ENCODE measurements at places on chromosomes 13 and 19.

DNA sequence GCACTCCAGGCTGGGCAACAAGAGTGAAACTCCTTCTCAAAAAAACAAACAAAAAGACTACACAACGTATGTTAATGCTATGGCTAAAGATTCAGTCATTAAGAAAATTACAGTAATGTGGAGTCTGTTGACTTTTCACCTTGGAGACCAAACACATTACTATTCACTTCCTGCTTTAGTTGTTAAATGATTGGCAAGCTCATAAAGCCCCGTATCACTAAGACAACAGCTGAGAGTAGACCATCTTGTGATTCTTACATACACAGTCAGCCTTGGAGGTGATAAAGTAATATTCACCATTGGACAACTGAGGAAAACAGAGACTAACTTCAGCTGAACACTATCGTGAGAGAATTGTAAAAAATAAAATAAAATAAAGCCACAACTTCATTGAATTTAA lies 86.5 kb downstream of the KCTD12 start:
- DNase-seq, result no peak

DNA sequence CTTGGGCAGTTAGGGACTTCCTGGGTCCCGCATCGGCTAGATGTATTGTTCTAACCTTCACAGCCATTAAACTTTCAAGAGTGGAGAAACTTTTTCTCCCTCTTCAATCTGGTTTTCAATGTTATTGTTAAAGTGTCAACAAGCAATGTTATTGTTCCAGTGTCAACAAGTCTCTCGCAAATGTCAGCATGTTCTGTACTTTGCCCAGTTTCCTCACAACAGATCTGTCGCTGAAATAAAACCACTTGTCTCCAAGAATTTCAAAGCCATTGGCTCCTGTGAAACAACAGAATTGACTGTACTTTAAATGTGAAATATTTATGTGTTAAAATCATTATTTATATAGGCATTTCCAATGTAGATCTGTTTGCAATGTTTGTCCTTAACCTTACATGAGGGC lies 138.0 kb downstream of the ITGBL1 start:
- no peak for DNase-seq

DNA sequence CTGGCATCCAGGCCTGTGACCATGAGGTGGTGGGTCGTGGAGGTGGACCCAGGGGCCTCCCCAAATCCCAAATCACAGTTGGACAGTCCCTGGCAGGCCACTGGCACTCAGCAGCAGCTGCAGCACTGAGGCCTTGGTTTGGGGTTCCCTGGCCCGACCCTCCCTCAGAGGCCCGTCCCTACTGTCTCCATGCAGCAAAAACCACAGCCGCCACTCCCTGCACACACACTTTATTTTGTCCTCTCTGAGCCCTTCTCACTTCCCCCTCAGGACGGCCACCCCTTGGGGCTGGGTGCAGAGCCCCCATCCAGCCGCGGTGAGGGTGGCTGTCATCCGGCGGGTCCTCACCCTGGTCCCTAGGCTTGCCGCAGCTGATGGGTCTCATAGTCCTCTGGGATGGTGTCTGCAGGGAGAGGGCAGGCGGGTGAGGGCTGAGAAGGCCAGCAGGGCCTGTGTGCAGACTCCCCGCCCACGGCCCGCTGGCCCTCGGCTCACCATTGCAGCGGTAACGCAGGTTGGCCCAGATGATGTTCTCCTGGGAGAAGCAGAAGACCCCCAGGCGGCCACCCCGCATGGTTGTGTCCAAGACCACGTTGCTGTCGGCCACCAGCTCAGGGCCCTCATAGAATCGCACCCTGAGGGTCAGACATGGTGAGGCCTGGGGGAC lies 8.4 kb downstream of the COMP start:
- DNase-seq, result no peak

DNA sequence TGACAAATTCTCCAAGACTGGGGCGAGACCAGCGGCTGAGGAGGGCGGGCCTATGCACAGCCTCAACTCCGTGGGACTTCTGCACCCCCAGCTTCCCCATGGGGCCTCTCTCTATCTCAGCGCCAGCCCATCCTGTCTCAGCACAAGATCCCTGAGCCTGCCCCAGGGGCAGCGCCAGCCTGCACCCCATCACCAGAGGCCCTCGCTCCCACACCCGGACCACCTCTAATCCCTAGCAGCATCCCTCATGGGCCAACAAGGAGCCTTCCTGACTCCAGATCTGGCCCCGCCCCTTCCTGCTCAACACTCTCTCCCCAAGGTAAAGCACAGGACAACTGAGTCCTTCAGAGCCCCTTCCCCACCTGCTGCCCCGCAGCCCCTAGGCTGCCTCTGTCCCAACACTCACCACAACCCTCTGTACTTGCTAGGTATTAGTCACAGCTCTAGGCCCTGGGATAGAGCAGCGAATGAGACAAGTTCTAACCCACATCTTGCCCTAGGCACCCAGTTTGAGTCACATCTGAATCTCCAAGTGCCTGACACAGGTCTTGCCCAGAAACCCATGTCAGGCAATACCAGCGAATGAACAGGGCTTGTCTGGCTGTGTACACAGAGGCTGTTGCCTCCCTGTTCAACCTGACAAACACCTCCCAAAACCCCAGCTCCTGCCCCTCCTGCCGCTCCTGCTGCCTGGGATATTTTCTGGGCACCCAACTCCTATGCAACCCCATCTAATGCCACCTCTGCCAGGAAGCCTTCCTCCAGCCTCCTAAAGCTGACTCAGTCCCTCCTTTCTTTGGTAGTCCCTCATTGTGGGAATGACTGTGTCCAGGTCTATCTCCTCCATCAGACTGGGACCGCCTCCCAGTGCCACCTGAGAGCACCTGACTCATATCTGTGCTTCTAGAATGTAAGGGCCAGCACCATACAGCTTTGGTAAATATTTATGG lies 18.6 kb downstream of the GRIK5 start:
- DNase-seq, result no peak

DNA sequence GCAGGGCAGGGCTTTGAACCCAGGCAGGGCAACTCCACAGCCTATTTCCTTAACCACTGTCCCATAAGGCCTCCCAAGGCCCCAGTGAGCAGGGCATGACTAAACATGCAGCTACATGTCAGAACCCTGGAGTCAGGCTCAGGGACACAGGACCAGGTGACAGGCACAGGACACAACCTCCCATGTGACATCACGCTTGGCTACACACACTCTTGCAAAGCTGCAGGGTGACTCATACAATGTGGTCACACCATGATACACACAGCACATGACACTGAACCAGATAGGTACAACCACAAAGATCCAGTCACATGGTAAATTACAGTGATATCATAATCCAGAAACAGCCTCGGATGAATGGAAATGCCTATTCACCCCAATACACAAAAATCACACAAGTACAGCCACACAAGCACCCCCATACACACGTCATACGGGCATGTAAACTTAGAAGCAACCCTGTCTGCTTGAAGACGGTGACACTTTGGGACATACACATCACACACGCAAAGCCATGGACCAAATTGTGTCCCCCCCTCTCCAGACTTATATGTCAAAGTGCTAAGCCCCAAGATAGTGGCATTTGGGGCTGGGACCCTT lies 14.5 kb downstream of the KLK4 start:
- DNase-seq, result no peak

GRCh38 chr13:28958018-28958417 lies 137.9 kb downstream of the MTUS2 start:
- no peak for DNase-seq

- DNase-seq, result no peak
These were observed 213.4 kb downstream of the TSHZ3 start for GRCh38 chr19:31135841-31136240.

DNA sequence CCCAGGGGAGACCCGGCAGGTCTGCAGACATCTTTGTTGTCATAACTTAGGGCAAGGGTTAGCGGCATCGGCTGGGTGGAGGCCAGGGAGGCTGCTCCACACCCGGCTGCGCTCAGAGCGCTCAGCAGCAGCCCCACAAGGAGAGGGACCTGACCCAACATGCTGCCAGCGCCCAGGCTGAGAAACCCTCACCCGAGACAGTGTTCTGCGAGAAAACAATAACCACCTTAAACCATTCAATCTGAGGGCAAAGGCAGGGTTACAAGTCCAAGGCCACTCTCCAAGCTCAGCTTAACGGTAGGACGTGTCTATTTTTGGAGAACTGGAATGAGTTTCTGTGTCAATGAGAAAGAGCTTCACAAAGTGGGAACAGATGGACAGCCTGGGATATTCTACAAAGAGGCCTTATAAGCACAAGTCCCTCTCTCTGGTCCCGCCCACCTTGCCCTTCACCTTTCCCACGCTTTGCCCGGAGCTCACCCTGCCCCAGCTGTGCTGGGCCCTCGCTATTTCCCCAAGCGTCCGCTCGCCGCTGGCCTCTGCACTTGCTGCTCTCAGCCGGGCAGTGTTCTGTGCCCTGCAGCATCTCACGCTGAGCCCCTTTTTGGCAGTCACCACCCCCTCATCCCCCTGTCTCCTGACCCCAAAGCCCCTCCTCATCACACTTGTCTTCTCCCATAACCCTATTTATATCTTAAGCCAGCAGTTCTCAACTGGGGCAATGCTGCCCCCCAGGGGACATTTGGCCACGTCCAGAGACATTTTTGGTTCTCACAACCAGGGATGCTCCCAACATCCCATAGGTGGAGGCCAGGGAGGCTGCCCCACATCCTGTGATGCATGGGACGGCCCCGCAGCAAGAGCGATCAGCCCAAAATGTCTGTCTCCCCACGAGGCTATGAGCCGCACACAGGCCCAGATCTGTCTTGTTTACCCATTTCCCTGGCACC lies 17.6 kb downstream of the PPP1R12C start:
- DNase-seq, result no peak

- DNase-seq, result no peak
These were observed 1465.5 kb downstream of the SLITRK5 start for GRCh38 chr13:89136678-89137077.

- DNase-seq, result peak; percentile 77
These were observed 33.0 kb downstream of the GJA3 start for GRCh38 chr13:20127562-20128458.

GRCh38 chr19:11355160-11356073 lies at the start of gene PLPPR2:
PLPPR2 (plus strand) TSS chr19:11355432; CDS start chr19:11357674, 2,242 bp downstream.
- peak; percentile 90 for DNase-seq

GRCh38 chr13:90867336-90867683 lies 480.2 kb upstream of the MIR17HG start:
- peak; percentile 72 for DNase-seq

- DNase-seq, result no peak
These were observed 2.6 kb downstream of the ZSWIM4 start for GRCh38 chr19:13797870-13798269.

GRCh38 chr13:70375718-70376117 lies 267.5 kb upstream of the KLHL1 start:
- DNase-seq, result no peak

DNA sequence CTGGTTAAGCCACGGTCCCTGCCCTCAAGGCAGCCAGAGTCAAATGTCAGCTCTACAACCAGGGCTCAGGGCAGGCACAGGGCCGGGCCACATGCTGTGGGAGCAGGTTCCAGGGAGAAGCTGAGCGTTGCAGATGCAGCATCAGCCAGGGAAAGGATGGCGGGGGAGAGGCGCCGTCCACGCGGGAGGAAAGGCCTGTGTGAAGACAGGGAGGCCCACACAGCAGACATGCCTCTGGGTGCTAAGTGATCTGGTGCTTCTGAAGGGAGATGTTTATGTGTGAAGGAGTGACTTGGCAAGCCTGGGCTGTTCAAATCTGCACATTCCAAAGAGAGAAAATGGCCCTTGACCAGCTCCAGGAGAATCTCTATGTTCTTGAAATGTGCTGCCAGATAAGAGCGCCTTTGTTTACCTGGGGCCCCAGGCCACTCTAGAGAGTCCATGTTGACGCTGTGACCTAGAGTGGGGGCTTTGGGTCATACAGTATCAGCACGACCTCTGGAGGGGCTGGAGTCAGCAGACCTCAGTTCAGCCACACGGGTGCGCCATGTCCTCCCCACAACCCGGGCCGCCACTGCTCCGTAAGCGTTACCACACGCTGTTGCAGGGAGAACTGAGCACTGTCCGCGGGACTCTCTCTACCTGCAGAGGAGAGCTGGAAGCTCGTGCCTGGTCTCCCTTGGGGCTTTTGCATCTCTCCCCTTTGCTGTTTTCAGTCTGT lies 15.9 kb upstream of the ATF5 start:
- DNase-seq, result peak; percentile 11

DNA sequence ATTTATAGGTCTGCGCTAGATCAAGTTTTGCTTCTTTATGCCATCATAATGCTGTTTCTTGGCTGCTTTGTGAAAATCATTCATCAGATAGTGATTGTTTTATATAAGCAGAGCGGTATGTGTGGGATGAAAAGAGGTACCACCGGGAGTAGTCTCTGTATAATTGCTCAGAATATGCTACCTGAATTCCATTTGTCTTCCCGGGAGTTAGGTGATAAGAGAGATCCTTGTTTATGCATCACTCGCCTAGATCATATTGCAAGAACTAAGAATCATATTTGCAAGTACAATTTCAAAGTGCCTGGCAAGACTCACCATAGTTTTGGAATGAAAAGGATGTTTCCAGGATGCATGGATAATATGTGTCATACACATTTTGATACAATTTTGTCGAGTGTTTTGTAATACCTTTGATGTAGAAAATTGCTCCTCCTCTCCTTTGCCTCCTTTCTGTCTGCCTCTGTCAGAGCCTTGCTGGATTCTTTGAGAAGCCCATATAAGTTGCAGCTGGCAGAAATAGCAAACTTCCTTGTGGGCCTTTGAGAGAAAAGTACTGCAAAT lies 1306.0 kb upstream of the SLC10A2 start:
- DNase-seq, result peak; percentile 6

- peak; percentile 6 for DNase-seq
These were observed 6.6 kb downstream of the PEPD start for GRCh38 chr19:33514885-33515551.

DNA sequence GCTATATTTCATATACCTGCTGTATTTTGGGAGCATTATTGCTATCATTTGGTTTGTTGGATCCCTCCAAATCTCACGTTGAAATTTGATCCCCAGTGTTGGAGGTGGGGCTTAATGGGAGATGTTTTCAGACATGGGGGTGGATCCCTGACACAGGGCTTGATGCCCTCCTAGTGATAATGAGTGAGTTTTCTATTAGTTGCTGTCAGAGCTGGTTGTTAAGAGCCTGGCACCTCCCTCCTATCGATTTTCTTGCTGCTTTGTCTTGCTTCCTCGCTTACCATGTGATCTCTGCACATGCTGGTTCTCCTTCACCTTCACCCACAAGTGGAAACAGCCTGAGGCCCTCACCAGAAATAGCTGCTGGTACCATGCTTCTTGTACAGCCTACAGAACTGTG lies 259.9 kb upstream of the STARD13 start:
- DNase-seq, result no peak

DNA sequence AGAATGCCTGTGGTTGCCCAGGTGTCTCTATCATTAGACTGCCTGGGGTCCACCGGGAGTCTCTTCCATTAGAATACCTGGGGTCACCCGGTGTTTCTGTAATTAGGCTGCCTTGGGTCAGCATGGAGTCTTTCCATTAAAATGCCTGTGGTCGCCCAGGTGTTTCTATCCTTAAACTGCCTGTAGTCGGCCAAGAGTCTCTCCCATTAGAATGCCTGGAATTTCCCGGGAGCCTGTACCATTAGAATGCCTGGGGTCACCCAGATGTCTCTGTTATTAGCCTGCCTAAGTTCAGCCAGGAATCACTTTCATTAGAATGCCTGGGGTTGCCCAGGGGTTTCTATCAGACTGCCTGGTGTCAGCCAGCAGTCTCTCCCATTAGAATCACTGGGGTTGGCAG lies 1492.8 kb downstream of the UQCRFS1 start:
- no peak for DNase-seq

GRCh38 chr19:49155820-49156346 lies 687 bp upstream of the HRC start:
- peak; percentile 43 for DNase-seq

GRCh38 chr13:109785141-109785891 lies 1.1 kb downstream of the IRS2 start:
- DNase-seq, result peak; percentile 49

GRCh38 chr13:40047322-40047771 lies 391.9 kb downstream of the COG6 start:
- DNase-seq, result no peak

- DNase-seq, result no peak
These were observed 1.1 kb upstream of the PDE4A start for GRCh38 chr19:10419200-10419645.
